ENCODE measurements at places on chromosomes 6 and 20. TPM values are rescaled to one million over a fixed set of nuclear protein-coding genes. Genes with fewer than 3 reads are reported as not detected.

DNA sequence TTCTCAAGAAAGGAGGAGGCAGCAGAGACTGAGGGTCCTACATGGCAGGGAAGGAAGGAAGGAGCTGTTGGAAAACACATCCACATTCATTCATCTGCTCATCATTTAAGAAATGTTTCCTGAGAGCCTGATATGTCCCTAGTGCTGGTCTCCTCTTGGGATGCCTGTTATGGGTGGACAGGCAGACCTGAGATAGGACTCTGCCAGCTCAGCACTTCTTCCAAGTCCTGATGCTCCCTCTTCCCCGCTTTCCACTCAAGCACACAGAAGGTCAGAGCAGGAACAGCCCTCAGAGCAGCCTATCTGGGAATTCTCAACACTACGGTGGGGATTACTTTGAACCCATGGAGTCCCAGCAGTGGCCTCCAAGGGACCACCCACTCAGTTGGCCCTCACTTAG is 8.0 kb upstream of the SIRPD start:
- DNase-seq, result no peak

The GPX5 gene
- polyA plus RNA-seq, result not detected

DNA sequence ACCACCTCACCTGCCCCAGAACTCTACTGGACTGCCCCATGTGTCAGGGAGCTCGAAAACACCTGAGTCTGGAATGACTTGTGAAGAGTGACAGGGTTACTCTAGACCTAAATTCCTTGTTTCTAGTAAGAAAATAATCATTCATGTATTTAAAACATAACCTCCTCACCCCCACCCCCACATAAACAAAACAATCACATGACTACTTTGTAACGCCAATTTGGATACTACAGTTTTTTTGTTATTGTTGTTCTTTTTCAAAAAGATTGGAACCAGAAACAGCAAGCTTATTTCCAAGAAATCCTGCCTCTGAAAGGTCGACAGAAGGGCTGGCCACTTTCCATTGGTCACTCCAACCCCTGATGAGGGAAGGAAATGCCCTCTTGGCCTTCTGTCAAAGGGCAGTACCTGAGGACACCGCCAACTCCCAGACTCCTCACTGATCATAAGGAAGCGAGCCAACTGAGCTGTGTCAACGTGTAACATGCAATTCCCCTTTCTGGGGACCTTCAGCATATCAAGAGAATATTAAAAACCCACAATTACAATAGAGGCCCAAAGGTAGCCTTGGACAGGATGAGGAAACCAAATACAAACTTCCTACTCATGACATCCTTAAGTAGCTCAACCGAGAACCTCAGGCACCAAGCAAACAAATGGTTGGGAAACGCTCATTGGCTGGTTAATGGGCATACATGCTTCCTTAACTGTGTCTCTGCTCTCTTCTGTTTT is 2.6 kb downstream of the MCUR1 start:
- no peak for DNase-seq

The CCDC170 gene
- polyA plus RNA-seq, result not detected
